Right renal pelvis (tissue), 4 donors: ENCODE measurements at places on chromosomes 7 and 10. TPM values are rescaled to one million over a fixed set of nuclear protein-coding genes. Genes with fewer than 3 reads are reported as not detected.

GRCh38 chr10:121684276-121684675 lies 86.0 kb upstream of the FGFR2 start:
- DNase-seq, result no peak

DNA sequence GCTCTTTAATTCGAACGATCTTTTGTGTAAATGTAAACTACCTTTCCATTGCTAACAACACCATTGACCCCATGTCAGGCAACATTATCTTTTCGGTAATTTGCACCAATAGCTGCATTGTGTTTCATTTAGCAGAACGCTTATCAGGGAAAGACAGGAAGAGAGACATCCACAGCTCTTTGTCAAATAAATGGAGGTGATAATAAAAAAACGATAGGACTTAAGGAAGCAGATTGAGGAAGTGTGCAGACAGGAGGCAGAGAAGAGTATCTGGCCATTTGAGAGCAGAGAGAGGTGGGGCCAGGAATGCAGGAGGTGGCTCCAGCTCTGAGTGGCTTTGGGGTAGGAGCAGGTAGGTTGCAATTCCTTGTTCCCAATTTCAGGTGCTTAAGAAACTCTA lies 37.5 kb upstream of the ADARB2 start:
- no peak for DNase-seq

DNA sequence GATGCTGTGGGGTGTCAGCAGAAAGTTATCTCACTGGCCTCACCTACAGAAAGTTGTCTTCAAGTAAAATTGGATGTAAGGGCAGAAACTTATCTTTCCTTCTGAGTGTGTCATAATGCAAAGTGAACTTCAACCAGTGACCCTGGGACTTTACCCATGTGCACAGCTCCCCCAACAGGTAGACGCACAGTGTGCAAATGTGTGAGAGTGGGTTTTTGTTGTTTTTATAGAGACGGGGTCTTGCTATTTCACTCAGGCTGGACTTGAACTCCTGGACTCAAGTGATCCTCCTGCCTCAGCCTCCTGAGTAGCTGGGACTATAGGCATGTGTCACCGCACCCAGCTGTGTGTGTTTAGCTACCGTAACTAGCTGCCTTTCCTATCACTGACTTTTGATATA lies 6.4 kb upstream of the KAZALD1 start:
- no peak for DNase-seq

DNA sequence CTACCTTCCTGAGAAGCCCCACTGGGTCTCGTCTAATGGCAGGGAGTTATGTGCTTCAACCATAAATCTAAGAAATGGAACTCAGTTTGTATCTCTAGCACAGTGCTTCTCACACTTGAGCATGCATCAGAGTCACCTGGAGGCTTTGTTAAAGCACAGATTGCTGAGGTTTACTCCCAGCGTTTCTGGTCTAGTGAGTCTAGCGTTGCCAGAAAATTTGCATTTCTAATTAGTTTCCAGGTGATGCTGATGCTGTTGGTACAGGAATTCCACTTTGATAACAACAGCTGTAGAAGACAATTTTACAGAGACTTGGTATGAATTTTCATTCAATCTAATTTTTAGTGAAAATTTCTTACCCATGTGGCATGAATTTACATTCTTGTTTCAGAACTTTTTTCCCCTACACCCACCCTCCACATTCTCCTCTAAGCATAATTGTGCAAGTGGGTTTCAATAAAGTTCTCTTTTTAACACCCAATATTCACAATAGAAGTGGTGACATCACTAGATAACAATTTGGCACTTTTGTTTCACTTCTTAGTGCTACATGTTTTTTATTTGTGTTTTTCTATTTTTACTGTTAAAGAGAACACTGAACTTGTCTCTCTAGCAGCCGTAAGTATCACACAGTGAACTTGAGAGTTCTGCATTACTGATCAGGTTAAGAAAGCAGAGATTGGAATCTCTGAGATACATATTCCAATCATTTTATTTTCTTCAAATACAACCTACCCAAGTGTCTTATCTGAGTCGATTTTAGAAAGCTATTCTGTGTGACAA lies 48.4 kb upstream of the BET1 start:
- no peak for DNase-seq

DNA sequence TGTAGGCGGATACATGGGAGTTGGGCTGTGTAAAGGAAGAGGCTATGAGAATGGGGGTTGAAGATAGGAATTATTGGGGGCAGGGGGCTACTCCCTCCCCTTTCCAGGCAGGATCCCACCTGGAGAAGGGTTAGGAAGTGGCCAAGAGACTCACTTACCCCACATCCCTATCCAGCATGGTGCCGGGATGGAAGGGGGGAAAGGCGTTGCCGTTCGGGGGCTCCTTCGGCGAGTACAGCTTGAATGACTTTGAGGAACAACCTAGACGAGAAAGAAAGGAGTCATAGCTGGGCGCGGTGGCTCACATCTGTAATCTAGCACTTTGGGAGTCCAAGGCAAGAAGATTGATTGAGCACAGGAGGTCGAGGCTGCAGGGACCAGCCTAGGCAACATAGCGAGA lies 8.9 kb downstream of the LDB1 start:
- no peak for DNase-seq

GPNMB gene
- polyA plus RNA-seq, result 31.8 TPM

VSTM2A gene
- 3.1 TPM for polyA plus RNA-seq

DNA sequence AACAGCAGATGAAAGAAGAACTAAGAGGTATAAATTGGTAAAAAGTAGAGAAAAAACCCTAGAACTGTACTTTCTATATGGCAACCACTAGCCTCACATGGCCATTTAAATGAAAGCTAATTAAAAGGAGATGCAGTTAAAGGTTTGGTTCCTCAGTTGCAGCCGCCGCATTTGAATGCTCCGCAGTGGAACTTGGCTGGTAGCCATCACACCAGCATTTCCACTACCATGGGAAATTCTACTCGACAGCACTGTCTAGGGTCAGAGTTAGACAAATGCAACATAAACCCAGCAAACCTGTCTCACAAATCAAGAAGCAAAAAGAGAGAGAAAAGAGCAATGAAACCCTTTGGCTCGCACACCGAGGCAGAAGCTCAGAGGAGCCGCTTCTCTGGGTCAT lies 29.7 kb downstream of the VIPR2 start:
- DNase-seq, result peak; percentile 22

DNA sequence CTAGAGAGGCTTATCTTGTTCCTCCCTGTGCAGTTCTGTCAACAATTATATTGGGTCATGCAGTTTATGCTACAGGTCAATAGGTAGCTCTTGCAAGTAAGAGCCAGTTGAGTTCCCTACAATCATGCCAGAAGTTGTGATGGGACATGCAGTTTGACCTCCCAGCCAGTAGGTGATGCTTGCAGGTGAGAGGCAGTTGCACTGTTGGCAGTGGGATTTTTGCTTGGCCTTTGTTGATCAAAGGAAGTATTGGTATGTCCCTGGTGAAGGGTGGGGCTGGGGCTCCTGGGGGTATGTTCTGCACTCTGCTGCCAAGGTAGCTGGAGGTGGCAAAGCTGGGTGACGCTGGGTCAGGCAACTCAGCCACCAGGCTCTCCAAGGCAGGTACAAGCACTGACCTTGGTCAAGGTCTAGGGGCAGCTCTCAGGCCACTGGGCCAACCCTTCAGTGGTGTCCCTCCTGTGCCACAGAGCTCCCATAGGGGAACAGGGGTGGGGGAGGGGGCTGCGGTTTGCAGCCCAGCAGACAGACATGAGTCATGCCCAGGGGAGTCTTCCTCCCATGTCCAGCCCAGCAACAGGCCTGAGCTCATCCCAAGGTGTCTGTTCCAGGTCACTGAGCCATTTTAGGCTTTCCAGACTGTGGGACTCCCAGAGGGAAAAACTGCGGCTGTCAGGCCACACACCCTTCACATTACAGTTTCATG lies 43.3 kb downstream of the MEOX2 start:
- DNase-seq, result no peak

DNA sequence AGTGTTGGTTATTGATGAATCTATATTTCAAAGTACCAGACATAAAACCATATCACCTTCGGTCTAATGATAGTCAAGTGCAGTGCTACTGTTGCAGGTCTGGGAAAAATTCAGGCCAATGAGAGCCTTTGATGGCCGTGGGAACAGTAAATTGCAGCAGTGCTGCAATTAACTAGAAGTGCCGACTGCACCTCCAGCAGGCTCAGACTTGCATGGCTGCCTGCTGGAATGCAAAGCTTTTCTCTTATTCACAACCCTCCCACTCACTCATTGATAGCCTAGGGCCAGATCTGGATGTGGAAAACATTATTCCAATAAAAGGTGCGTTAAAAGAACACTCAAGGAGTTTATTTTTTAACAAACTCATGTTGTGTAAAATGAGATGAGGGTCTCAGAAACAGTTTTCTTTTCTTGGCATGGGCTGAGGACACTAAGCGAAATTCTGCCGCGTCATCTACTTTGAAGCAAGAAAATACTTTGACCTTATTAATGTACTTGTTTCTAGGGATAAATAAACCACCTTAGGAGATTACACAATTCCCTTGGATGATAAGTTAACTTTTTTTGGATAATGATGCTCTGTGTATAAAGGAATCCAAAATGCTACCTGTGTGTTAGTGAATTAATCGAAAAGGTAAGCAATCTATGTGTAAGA lies 17.1 kb downstream of the PLXDC2 start:
- DNase-seq, result no peak

DNA sequence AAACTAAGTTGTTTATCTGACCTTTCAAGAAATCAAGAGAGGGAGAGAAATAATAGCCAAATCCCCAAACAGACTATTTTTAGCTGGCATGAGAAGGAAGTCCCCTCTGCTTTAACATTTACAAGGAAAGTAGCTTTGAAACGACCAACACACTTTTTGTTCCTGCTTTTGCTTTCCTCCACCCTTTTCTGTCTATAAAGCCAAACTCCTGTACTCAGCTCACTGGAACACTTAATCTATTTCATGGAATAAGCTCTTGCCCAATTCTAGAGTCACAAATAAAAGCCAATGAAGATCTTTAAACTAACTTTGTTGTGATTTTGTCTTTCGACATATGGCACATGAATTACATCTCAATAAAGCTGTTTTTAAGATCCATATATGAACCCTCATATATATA lies 86.8 kb upstream of the CCDC71L start:
- DNase-seq, result no peak

DNA sequence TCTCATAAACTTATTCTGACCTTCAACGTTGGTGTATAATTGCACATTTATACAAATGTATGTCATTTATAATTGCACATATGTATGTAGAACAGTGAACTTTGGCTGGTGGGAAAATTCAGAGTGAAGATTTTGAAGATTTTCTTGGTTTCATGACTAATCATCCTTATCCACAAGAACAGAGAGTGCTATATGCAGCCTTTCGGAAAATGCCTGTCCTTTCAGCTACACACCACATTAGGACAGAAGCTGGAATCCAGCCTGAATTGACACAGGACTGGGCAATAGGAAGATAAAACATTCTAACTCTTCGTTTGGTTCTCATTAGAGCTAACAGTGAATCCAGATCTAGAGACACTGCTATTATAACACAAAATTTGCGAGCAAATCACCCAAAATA lies 166.2 kb downstream of the PDE1C start:
- no peak for DNase-seq

PPP1R3A gene
- polyA plus RNA-seq, result not detected

- no peak for DNase-seq
Observed at GRCh38 chr10:43160046-43160920, 22.0 kb downstream of the CSGALNACT2 start.

TDRD1 gene
- polyA plus RNA-seq, result 0.04 TPM

DNA sequence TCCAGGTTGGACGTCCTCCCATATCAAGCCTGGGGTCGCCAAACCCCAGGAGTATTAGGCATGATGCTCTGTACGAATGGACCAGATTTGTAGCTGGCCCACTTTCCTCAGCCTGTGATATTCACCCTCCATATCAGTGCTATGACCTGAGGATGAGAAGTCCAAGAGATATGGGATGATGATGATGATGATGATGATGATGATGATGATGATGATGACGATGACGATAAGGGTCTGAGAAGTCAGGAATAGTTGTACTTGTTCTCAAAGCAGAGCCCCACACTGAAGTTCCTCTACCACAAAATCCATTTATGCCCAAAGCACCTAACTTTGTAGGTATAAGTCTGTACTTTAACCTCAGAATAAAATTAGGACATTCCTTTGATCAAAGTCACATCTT lies 50.7 kb downstream of the AMPH start:
- DNase-seq, result no peak

DNA sequence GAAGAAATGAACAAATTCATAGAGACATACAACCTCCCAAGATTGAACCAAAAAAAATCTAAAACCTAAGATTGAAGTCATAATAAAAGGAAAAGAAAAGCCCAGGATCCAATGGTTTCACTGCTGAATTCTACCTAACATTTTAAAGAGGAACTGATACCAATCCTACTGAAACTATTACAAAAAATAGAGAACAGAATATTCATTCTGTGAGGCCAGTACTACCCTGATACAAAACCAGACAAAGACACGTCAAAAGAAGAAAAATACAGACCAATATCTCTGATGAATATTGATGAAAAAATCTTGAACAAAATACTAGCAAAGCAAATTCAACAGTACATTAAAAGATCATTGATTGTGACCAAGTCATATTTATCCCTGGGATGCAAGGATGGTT lies 128.5 kb upstream of the STEAP1 start:
- no peak for DNase-seq

DNA sequence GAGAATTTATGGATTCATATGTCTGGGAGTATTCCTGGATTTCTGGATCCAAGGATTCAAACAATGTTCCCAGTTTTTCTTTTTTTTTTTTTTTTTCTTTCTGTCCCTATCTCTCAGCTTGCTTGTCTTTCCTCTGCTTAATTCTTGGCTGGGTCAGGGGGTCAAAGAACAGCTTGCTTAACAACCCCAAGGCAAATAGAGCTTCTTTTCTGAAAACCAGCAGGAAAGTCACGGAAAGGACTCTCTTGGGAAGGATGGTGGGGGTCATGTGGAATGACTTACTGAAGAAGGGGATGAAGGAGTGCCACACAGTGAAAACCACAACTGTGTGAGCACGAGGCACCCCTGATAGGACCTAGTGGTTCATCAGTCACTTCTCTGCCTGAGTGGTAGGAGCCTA lies 36.1 kb downstream of the GRK5 start:
- no peak for DNase-seq

DNA sequence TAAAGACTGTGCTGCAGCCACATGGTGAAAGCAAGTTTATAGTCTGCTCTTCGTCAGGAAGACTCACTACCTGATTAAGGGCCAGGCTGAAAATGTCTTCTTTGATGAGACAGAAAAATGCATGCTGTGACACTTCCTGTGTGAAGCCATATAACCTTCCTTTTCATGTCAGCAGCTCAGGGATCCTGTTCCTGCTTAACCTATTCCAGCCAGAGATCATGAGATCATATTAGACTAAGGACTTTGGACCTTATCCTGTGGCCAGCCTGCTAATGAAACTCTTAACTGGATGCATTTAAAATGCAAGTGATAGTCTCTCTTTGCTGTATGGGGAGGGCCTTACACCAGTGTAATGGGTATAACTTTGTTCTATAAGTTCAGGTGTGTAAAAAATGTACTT lies 165.2 kb downstream of the PTEN start:
- DNase-seq, result no peak

MORN4 gene
- 23.4 TPM for polyA plus RNA-seq

C10orf90 gene
- 0.52 TPM for polyA plus RNA-seq
